ENCODE measurements at places on chromosomes 2 and 18.
A peak's percentile ranks its signal among the peaks of the same experiment; 100 is the strongest.

DNA sequence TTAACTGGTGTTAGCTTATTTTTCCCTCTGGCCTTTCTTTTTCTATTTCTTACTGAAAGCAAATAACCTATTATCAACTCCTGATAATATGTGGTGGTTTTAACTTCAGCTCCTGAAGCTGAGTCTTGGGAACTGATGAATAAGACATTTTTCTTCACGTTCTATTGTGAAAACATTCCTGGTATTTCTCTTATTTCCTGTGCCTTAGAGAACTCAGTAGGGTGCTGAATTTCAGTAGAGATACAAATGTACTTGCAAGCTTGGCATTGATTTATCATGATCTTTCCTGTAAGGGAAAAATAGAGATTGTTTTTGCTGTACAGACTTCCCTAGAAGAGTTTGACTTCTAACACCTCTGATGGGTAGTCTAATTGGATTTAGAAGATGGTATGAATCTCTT is 52.8 kb upstream of the DCC start:
- DNase-seq = no peak

DNA sequence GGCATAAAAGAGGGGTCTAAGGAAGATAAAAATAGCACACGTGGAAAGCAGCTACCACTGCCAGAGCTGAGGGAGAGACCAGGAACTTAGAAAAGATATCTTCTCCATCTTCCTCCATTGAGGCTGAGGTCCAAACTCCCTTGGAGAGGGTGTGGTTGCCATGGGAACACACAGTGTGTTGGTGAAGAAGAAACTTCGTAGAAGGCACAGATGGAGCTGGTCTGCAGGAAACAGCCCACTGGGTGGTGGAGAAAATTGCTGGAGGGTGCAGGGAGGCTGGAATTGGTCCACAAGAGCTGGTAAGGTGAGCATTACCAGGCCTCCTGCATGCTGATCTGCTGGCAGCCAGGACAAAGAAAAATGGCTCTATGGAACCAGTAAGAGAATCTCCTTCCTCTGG is 191.0 kb downstream of the HRH4 start:
- DNase-seq = no peak

GRCh38 chr2:224401641-224402342 is at the start of gene FAM124B:
TSS of gene FAM124B (minus strand) at chr2:224402107. CDS start at chr2:224401768, 339 bp downstream.
- DNase-seq = peak; percentile 40

- no peak for DNase-seq
These were observed 77.5 kb upstream of the HK2 start for GRCh38 chr2:74756356-74756890.

DNA sequence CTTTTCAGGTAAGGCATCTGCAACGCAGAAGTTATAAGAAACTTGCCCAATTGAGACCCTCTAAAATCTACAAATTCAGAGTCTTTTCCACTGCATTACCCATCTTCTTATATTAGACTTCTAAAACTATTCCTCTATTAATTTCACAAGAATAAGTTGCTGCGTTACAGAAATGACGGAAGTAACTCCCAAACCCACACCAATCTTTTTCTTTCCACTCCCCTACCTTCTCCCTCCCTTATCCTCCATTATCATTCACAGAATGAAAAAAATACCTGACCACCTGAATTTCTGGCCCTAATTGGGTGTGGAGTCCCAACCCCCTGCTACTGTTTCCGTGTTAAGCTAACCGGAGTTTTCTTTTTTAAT is 689 bp downstream of the RPRD1A start:
- no peak for DNase-seq
